Effector CD4-positive, alpha-beta T cell (primary cell): ENCODE measurements at places on chromosomes 2 and 18.

- DNase-seq, result no peak
These were observed 47.2 kb downstream of the SMAD4 start for GRCh38 chr18:51077217-51077616.

DNA sequence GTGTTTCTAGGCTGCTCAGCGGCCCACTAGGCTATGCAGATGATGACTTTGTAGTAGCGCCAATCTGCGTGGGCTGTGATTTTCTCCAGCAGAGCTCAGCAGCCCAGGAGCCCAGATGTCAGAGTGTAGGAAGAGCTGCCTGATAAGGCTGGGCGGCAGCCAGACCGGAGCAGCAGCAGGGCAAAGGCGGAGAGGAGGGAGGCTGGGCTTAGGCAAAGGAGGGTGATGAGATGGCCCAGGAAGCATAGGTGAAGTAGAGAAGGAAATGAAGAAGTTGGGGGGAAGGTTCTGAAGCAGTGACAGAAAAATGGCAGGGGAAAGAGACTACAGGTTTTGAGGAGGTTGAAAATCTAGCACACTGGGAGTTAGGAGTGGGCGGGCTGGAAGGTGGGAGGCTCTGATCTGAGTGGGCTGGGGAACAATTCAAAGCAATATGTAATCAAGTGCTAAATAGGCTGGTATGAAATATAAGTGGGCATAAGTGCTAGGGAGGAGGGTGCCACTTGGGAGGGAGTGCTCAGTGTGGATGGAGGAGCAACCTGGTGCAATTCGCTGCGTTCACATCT, 50.6 kb upstream of the STPG4 start:
- DNase-seq, result no peak

- no peak for DNase-seq
These were observed 11.3 kb upstream of the ERBB4 start for GRCh38 chr2:212549941-212550340.

GRCh38 chr2:241288324-241288888, 27.1 kb downstream of the HDLBP start:
- no peak for DNase-seq

DNA sequence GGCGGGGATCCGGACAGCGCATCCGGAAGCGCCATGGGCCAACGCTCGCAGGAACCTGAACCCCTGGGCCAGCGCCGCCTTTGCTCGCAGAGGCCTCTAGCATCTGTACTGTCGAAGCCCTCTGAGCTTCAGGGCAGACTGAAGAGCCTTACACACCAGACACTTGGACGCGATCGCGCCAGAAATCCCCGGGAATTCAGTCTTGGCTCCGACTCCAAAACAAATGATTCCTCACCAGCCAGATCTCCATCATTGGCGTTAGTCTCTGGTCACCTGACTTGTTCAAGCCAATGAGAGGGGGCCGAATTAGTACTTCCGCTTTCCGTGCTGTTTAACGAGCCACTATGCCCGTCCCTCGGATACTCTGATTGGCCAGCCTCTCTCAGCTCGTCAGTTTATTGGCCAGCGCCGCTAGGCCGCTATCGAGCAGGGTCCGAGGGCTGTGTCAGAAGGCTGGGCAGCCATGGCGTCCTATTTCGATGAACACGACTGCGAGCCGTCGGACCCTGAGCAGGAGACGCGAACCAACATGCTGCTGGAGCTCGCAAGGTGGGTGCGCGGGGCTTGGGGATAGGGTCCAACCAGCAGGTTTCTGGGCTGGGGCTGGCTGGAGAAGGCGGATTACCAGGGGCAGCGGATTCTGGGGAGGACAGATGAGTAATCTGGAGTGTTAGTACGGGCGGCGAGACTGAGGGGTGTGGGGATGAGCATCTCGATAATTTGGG, at the start of gene RNF181:
Gene RNF181 (plus strand): TSS at position 445 of the 725 bp plus-strand sequence. CDS start 19 bp downstream, at position 464.
- DNase-seq, result peak; percentile 89

GRCh38 chr2:75500633-75501032, 60.1 kb downstream of the EVA1A start:
- no peak for DNase-seq

DNA sequence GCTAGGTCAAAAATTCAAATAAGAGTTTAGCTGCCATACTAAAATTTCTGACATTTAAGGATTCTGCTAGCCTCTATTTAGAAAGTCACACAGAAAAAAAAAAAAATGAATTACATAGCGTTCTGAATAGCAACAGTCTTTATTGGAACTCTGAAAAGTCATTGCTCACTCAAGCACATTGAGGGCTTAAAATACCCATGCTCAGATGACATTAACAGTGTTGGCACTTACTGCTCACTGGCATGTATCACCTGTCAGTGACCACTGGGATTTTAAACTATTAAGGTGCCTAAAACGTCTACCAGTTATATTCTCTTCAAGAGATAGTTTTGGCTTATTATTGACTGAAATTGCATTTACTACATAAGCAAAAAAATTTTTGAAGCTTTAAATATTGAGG, 468.0 kb upstream of the SPHKAP start:
- no peak for DNase-seq

DNA sequence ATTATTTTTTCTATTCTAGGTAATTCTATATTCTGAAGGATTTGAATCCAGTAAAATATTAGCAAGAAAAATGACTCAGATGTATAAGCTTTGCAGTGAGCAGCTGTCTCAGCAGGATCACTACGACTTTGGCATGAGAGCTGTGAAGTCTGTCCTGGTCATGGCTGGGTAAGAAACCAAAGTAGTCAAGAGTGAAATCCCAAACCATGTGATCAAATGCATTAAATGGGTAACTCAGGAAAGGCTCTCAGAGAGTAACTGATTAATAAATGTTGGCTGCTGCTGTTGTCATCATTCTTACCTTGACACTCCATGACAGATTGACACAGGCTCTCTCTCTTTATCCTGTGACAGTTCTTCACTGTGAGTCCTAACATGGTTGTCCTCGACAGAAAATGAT, 124.1 kb downstream of the DNAH6 start:
- DNase-seq, result no peak

GRCh38 chr18:57767259-57768050, 35.7 kb downstream of the ATP8B1 start:
- no peak for DNase-seq

DNA sequence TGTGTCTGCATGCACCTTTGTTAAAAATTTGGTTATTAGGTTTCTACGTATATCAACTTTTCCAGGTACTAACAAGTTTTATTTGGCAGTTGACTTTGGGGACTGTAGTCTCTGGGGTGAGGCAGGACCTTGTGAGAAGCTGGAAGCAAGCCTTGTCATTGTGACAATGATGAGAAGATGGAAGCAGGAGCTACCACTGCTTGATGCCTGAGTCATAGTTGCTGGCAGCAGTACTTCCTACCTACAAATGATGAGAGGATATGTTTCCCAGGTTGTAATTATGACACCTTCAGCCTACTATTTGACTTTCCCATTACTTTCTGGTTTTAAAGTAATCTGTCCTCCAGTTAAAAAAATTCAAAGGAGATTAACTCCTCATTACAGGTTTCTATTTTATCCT, 516.3 kb downstream of the NRXN1 start:
- DNase-seq, result no peak

GRCh38 chr18:70311726-70312125, 22.9 kb downstream of the SOCS6 start:
- no peak for DNase-seq

- no peak for DNase-seq
These were observed 151.8 kb upstream of the UNC80 start for GRCh38 chr2:209619782-209620181.

DNA sequence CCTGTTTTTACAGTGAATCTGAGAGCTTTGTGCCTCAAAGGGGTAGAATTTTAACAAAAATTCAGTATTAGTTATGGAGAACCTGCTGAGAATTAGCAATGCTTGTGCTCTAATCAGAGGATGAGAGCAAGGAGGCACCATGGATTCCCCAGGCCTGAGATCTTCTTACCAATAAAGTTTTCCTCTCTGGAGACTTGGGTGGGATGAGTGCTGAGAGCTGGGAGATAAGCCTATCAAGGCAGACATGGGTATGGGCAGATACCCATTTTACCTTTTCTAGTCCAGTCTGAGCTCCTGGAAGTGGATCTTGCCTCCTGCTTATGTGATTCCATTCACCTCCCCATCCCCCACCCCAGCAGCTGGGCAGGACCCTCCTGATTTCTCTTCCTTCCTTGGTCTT, 53.9 kb downstream of the BMP10 start:
- no peak for DNase-seq

DNA sequence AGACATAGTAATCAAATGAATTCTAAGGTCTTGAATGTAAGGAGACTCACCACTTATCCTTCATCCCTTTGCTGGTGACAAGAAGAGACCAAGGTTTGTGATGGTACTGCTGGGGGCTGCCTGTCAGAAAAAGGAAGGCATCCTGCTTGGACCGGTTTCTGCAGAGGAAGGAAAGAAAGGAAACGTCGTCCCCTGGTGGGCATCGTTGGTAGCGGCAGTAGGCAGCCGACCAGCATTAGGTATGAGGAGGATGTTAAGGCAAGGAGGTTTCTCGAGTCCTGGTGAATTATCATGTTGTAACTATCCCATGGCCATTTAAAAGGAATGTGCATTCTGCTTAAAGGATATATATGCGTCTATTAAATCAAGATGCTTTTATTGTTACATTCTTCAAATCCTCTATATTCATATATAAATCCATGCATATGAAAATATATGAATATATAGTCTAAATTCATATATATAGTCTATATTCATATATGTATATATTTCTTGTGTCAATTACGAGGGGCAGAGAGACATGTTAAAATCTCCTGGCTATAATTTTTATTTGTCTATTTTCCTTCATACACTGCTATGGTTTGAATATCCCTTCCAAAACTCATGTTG, 94.4 kb upstream of the TGFA start:
- peak; percentile 53 for DNase-seq

GRCh38 chr18:70246061-70246466, 40.6 kb upstream of the RTTN start:
- no peak for DNase-seq

DNA sequence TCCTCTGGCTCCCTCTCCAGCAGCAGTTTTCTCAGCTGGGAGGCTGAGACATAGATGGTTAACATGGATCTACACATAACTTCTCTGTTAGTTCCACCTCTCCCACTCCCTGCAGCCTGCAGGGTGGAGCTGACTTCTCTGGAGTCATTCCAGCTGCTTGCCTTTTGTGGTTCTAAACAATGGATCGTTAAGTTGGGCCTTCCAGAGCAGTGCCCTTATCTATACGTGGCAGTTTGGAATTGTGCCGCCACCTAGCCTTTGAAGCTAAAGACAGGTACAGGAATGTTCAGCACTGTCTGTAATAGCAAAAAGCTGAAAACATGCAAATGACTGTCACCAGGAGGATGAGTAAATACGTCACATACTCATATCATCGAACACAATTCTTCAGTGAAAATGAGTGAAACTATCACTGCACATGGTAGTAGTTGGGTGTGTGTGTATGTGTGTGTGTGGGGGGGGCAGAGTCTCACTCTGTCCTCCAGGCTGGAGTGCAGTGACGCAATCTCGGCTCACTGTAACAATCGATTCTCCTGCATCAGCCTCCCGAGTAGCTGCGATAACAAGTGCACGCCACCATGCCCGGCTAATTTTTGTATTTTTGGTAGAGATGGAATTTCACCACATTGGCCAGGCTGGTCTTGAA, 50.3 kb downstream of the SH2D6 start:
- DNase-seq, result no peak

DNA sequence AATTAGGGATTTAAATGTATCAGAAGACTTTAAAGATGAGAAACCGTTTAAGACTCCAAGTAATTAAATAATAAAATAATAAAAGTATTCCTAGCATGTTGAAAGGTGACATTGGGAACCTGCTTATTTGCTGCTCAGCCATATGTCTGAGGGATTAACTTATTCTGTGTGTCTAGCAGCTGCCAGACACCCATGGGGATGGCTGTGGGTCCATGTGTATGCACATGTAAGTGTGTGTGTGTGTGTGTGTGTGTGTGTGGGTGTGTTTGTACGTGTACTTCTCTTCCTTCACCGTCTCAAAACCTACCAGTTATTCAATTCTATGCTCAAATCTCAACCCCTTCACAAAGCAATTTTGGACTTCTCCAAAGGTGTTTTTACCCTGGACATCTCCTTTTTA, 124.5 kb downstream of the SETBP1 start:
- DNase-seq, result no peak

- no peak for DNase-seq
These were observed 48.9 kb downstream of the PTPN4 start for GRCh38 chr2:119808516-119809147.

DNA sequence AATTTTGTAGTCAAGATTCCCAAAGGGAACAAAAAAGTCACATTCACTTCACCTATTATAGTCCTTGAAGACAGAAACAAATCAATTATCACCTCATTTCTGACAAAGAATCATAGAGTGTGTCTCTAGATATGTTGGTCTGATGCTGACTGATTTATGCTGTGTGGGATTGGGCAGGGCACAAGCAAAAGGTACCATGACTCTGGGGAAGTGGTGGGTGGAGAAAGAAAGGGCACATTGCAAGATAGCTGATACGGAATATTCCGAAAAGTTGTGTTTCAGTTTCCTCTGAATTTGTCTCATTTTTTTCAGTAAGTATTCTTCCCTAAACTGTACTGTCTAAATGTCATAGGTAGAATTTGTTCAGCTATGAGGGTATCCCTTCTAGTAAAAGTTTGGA, 268.0 kb downstream of the MREG start:
- no peak for DNase-seq
